ENCODE measurements at places on chromosomes 2 and 18. TPM values are rescaled to one million over a fixed set of nuclear protein-coding genes. Genes with fewer than 3 reads are reported as not detected.
A peak's percentile ranks its signal among the peaks of the same experiment; 100 is the strongest.

GRCh38 chr2:232417489-232417888 lies 10.8 kb downstream of the ALPG start:
- no peak for DNase-seq

DNA sequence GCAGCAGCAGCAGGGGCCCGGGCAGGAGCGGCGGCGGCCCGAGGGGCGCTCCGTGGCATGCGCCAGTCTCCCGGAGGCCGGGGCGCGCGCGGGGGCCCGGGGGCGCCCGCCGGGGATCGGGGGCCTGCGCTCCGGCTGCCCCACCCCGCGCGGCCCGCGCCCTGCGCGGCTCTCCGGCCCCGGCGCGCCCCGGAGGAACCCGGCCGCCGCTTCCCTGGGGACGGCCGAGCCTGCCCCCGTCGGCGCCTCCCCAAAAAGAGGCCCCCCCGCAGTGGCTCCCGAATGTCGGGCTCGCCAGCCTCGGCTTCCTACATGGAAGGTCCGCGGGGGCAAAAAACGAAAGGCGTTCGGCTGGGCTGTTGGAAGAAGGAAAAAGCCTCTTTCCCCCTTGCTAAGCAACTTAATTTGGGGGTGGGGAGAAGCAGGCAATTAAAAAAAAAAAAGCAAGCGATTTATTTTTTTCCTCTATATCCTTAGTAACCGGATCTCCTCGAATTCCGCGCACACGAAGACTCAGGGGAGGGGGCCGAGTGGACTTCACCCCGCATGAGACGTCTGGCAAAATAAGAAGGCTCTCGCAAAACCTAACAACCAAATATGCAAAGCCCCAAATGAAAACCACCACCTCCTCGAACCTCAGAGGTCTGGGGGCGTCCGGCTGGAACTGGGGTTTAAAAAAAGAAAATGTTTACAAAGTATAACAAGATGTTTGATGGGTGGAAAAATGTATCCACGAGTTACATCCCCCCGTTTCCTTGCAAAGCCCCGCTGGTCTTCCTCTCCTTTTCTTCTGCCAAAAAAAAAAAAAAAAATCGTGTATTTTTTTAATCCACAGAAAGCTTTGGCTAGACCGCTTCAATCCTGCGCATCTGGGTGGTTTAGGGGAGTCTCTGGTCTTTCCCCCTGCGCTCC lies at the start of gene SMAD7:
SMAD7 (minus strand) TSS at position 430 of the 912 bp plus-strand sequence. CDS start 541 bp downstream, outside the sequence.
- peak; percentile 68 for DNase-seq

Gene DPYSL5
- not detected for total RNA-seq

DNA sequence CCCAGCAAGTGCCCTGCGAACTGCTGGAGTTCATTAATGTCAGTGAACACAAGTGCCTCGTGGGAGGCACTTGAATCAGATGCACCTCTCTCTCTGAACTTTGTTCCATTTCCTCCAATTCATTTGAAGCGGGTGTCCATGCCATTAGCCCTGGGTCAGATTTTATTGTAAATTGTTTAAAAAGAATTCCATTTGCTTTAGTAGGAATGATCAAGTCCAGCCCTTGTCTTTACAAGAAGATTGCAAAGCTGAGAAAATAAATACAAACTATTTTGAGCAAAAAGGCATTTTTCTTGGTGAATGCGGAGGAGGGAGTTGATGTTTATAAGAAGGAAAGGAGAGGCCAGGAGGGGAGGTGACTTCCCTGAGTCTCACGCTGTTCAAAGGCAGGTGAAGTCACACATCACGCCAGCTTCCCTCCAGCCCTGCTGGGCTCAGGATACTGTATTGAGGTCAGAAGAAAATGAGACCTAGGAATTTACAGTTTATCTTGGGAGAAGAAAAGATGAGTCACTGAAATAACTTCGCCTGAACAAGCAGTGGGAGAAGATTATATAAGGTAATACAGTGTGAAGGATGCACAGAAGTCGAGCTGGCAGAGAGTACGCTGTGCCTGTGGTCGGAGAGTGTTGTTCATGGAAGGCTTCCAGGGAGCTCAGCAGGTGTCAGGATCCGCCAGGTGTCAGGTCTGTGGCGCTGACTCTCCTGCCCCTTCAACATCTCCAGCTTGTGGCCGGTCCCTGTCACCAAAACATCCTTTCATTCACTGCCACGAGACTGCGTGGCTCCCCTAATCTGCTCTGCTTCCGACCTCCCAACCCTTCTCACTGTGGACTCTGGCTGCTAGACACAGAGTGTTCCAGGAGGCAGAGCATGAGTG lies 36.5 kb downstream of the EFR3B start:
- no peak for DNase-seq

Gene SPP2
- total RNA-seq: not detected

- no peak for DNase-seq
These were observed 166.4 kb upstream of the MGAT5 start for GRCh38 chr2:134087371-134087921.

Gene CYP20A1
- total RNA-seq: 10.4 TPM

DNA sequence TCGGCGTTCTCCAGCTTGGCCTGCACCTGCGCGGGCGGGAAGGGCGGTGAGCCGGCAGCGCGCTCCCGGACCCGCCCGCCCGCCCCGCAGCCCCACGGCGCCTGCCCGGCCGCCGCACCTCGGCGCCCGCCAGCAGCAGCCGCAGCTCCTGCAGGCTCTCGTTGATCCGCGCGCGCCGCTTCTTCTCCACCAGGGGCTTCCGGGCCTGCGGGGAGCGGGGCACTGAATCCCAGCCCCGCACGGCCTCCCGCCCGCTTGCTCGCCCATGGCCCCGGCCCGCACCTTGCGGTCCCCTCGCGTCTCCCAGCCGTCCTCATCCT lies 335 bp downstream of the HES6 start:
- DNase-seq: no peak

Gene MOCOS
- total RNA-seq: 0.27 TPM

GRCh38 chr2:170029551-170029950 lies 148.4 kb upstream of the MYO3B start:
- DNase-seq: no peak

Gene FEV
- not detected for total RNA-seq

Gene UBE2F
- 67.7 TPM for total RNA-seq

DNA sequence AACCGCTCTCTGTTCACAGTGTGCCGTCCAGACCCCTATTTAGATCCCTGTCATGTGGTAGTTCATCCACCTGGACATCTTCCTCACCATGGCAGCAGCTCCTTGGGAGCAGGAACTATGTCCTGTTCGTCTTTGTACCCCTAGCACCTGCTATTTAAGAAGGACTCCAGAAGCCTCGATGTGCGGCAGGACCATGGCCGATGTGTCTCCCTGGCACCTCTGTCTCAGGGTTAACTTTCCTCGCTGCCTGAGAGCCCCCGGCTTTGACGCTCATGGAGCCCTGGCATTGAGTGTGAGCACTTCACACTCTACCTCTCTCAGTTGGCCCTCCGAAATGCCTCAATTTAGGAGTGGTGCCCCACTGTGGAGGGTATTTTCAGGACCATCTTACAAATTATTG lies 152.0 kb downstream of the FAM210A start:
- no peak for DNase-seq

DNA sequence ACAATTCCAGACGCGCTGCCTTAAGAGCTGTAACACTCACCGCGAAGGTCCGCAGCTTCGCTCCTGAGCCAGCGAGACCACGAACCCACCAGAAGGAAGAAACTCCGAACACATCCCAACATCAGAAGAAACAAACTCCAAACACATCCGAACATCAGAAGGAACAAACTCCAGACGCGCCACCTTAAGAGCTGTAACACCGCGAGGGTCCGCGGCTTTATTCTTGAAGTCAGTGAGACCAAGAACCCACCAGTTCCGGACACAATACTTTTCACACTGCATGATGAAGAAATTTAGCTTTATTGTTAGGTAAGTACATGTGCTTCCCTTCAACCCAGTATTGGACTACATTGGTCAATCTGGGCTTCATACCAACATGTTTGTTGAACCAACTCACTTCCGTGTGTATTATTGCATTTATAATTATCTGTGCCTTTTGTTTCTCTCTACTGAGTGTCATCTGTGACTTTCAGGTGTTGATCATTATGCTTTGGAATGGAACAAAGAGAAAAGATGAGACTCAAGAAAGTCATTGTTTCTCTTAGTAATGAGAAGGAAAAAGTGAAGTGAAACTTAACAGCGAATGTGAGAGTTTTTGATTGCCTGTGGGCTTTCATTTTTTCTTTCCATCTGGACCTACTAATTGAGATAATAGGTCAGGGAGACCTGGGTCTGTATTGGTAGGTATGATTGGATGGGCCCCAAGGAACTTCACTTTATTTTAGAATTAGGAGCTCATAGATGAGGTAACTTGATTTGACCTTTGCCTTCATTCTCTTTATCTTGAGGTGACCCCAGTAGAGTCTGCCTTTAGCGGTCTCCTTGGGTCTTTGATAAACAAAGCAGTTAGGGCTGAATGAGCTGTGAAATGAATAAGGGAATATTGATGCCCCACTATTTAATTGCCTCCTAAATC lies 76.1 kb upstream of the CAVIN2 start:
- DNase-seq: no peak

DNA sequence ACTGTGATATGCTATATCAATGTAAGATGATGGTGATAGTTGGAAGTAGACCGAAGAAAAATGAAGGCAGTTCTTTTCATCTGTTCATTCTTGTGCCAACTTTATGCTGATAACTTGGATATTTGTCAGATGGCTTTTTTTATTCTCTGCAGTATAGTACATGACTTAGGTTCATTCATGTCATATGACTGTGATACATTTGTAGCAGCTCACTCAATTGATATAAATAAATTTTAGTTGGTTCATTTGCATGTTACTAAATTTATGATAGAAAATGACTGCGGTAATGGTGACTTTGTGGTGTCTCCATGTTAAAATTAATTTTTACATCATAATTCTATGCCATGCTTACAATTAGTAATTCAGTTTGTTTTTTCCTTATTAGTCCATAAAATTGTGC lies 7.1 kb downstream of the UBXN2A start:
- no peak for DNase-seq
